ENCODE measurements at places on chromosomes 12 and 14.

DNA sequence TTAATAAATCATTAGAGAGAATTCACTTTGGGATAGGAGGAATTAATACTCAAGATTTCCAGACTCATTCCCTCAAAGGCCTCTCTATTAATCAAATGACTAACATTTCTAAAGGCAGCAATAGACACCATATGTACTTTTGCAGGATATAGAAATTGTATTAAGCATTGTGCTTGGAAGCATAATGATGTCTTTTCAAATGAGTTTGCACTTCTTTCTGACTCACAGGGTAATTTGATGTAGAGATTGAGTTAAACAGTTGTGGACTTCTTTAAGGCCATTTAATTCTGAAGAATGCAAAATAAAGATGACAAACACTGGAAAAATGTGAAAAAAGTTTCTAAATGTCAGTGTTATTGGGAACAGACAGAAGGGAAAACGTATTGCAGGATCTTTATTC is 63.4 kb upstream of the CSRP2 start:
- DNase-seq, result no peak

- peak; percentile 2 for DNase-seq
Observed at GRCh38 chr12:127485528-127485927, 781.4 kb upstream of the TMEM132C start.

GRCh38 chr12:75954041-75954440 is 77.5 kb downstream of the PHLDA1 start:
- no peak for DNase-seq

GRCh38 chr14:74846168-74846567 is 29.8 kb downstream of the PROX2 start:
- DNase-seq, result no peak

DNA sequence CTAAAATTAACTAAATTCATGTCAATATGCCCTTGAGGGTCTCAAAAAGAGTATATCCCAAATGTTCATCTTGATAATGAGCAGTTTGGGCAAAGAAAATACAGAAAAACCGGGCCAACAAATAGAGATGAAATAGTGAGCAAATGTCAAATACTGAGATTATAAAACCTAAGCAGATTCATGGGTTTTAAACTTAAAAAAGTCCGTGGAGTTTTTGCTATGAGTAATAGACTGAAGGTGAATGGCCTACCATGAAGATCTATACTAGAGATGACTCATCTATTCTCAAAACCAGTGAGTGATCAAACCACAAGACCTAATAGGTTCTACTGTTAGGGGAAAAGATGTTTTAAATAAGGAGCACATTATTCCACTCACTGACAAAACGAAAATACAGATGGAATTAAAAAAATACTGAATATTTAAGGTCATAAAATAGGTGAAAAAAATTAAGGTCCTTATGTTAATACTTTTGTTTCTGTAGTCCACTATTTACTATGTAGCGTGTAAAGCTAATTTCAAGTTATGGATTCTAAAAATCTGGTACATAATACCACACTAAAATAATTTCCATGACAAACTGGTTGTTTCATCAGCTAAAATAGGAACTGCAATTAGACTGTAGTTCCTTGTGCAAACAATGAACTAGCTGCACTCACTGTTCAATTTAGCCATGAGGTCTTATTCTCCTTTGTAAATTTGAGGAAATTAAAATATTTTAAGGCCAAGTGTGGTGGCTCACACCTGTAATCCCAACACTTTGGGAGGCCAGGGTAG is 5.0 kb downstream of the HNRNPC start:
- no peak for DNase-seq

GRCh38 chr14:66233591-66233990 is 252.6 kb upstream of the CCDC196 start:
- DNase-seq, result no peak

DNA sequence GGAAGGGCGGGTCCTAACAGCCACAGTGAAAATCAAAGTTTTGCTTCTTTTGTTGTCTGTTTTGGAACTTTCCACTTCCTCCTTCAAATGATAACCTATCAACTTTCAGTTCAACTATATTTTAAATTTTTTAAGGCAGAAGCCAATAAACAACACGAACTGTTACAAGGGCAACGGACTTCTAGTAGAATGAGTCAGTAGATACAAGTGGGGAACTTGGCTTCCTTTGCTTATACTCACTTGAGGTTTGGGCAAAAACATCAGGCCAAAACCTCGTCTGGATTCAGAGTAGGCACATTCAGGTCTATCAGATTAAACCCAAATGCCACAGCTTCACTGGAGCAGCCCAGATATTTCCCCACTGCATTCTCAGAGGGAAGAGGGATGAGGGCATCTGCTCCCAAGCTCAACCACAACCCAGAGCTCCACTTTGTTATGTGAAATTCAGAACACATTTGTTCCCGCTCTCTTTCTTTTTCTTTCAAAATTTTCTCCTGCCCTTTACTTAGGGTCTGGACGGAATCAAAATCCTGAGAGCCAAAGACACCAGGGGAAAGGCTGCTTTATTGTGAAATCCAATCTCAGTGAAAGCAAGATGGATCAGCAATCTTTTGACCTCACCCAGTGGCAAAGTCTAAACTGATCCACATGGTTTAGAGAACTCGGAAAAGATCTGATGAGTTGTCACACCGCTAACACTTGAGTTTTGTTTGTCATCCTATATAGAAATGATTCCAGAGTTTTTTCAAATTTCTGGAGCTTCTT is 152.5 kb upstream of the BTG1 start:
- DNase-seq, result no peak

DNA sequence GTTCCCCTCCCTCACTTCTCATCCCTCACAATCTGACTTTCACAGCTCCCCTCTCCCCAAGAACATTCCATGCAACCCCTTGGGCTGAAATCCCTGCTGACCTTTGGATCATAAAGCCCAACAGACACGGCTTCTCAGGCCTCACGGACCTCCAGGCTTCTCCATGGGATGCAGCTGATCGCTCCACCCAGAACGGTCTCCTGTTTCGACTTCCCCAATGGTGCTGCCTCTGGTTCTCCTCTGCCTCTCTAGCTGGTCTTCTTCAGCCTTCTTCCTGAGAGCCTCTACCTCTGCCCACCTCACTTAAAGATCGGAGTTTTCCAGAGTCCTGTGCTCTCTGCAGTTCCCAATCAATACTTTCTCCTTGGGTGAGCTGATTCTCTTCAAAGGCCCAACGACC is 17.8 kb upstream of the PRMT8 start:
- no peak for DNase-seq

- no peak for DNase-seq
Observed at GRCh38 chr12:130462558-130463274, 125.0 kb downstream of the PIWIL1 start.

DNA sequence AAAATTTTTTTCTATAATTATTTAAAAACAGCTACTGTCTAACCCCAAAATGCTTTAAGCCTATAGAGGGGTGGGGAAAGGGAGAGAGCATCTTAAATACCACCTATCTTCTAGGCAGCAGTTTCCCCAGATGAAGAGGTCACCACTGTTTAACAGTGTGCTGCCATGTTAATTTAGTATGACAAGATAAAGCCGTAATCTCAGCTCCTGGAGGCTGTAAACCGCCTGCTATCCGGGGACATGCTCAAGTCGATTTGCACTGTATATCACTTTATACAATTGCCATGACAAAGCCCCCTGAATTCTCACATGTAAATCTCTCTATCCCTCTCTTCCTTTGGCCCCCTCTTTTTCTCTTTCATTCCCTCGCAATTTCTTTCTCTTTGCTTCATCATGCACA is 68.5 kb downstream of the SOX5 start:
- no peak for DNase-seq

DNA sequence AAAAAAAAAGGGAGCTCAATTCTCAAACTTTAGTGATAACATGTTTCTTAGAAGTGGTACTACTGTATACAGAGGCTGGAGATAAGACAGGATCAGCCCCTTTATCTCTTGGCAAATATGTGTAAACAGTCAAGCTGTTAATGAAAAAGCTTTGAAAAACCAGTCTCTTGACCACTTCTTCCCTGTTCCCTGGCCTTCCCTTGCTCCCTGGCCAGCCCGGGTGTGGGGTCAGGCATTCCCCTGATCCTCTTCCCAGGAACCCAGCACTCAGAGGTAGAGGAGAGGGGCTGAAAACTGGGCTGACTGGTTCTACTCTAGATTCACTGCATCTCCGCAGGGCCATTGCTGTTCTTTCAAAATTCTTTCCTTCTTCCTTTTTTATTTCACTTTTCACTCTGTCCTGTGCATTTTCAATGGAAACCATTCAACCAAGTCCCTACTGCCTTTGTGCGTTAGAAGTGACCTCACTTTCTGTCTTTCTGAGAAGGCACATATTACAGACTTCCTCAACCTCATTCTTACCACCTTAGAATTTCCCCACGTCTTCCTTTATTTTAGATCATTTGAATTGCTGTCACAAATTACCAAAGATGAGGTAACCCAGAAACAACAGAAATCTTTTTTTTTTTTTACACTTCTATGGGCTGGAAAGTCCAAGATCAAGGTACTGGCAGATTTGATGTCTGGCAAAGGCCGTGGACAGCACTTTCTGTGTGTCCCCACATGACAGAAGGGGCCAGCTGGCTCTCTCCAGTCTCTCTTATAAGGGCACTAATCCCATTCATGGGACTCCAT is 5.7 kb downstream of the GNG2 start:
- no peak for DNase-seq

DNA sequence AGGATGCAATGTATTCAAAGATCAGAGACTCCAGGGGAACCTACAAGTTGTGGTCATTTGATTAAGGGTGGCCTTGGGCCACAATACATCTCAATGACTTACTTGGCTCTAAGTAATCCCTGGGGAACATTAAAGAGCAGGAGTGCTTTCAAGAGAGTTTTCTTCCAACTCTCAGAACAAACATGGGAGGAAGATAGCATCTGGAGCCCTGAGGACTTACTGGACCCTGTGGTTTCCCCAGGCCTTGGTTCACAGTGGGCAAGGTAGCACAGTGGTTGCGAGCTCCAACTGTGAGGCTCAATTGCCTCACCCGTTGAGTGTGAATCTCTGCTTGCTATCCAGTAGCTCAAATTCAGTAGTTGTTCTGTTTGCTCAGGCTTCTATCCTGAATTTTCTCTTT is 32.4 kb downstream of the STXBP6 start:
- DNase-seq, result no peak

DNA sequence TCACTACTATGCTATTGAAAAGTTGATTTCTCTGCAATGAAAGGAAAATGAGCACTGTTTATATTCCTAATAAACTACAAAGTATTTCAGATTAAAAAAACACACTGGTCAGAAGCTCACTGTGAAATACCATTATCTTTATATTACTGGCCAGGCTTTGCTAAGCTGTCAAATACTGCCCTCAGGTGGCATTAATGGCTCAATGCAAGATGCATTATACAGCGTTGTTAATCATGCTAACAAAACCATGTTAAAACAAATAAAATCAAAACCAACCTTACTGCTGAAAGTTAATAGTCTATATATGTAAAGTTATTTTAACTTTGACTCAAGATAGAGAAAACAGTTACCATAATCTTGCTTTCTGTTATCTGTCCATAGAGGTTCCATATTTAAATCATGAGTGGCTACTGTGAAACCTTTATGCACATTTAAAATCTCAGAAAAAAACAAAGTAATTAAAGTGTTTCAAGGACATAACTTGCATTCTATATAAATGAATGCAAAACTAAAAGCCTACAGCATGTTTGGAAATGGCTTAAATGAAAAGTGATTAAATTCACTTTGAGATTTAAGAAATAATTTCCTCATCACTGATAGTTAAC is 121.7 kb downstream of the RALGAPA1 start:
- DNase-seq, result peak; percentile 4

Measured in stimulated activated CD4-positive, alpha-beta T cell treated with anti-CD3 and anti-CD28 coated beads, Interleukin-12 subunit alpha, Interleukin-12 subunit beta, amount 100 ng/mL, for 24 hours (primary cell).